ENCODE measurements at places on chromosomes 5 and 9.

DNA sequence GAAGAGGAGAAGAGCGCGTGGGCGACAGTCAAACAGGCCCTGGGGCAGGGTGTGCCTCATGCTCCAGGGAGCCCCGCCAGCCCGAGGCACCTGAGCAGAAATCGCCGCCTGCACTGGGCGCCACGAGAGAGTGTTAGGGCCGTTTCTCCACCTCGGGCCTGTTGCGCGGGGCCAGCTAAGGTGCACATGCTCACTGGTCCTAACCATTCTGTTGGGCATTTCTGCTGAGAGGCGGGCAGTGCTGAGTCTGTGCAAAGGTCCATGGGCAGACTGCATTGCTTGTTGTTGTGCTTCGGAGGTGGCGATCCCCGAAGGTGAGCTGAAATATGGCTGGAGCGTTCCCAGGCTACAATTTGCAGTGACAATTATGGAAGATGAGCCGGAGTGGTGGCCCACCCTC, 367.8 kb upstream of the SPATA31A5 start:
- DNase-seq: no peak

GRCh38 chr9:38343037-38343436, 49.5 kb upstream of the ALDH1B1 start:
- DNase-seq: no peak

- no peak for DNase-seq
These were observed 409.8 kb downstream of the MAN2A1 start for GRCh38 chr5:110099572-110099971.

- no peak for DNase-seq
These were observed 93.2 kb downstream of the MYO10 start for GRCh38 chr5:16842896-16843295.

- no peak for DNase-seq
These were observed 94.5 kb upstream of the CHD1 start for GRCh38 chr5:99023330-99023729.

DNA sequence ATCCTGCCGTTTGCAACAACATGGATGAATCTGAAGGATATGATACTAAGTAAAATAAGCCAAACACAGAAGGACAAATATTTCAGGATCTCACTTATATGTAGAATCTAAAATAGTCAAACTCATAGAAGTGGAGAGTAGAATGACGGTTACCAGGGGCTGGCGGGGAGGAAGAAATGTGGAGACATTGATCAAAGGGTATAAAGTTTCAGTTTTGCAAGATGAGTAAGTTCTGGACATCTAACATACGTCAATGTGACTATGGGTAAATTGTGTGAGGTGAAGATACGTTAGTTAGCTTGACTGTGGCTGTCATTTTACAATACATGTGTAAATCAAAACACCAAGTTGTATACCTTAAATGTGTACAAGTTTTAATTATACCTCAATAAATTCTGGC, 200.3 kb downstream of the SNX18 start:
- no peak for DNase-seq

DNA sequence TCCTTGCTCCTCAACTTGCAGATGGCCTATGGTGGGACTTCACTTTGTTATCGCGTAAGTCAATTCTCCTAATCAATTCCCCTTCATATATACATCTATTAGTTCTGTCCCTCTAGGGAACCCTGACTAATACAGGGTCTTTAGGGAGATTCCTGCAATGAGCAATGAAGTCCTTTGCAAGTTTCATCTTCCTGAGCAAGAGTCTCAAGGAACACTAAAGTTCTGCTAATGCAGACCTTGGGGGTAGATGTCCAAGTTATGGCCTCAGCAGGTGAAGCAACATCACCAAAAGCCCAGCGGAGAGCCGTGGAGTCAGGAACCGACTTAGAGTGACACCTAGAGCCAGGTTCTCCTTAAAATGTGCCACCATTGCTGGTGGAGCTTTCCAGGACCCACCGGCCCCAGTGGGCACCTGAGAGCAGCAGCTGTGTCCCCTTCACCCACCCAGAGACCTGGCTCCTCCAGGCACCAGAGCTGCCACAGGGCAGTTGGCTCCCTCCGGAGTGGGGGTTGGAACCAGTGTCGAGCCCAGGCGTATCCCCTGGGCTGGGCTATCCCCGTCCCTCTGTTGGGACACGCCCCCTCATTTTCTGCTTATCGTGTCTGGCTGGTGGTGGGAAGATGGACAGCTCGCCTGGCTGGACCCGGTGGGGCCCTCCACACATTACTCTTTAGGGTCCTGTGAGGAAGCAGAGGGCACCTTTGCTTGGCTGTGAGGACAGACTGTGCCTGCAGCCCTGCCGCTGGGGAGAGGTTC, 10.9 kb upstream of the FCN1 start:
- DNase-seq: no peak

- no peak for DNase-seq
These were observed 69.8 kb downstream of the SLCO4C1 start for GRCh38 chr5:102226321-102226720.

GRCh38 chr5:103428411-103428871, 134.1 kb downstream of the NUDT12 start:
- no peak for DNase-seq

DNA sequence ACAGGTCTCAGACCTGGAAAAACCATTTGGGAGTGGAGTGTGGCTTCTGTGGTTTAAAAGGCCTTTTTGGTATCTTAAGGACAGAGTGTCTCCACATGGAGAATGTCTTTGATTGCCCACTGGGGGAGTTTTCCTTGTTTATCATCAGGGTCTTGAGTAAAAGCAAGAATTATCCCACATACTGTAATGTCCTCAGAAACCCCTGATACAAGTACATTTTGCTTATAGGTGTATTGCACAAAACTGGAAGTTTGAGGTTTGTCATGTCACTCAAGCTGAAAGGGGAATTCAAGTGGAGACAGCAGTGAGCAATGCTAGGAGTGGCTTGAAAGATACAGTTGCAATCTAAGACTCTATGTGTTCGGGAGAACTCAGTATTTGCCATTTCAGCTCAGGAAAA, 62.7 kb upstream of the GRAMD2B start:
- DNase-seq: no peak

- no peak for DNase-seq
These were observed 20.1 kb upstream of the HSPA9 start for GRCh38 chr5:138595180-138595795.

GRCh38 chr5:109838157-109838556, 148.4 kb downstream of the MAN2A1 start:
- DNase-seq: no peak

- DNase-seq: no peak
These were observed 64.6 kb downstream of the NEURL1B start for GRCh38 chr5:172705576-172706084.

DNA sequence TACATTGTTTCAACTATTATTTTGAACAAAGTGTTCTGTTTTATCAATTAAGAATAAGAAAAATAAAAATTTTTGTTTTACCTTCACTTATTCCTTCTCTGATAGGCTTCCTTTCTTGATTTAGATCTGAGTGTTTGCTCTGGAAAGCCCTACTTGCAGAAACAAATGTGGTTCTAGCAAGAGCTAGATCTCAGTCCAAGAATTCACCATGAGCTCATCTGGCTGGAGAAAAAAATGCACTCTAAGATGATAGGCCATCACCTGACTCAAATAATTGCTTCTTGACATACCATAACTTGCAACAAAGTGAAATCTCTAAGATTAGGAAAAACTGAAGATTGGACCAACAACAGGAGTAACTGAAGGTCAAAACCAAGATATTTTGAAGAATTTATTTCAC, 6.3 kb upstream of the RLN2 start:
- DNase-seq: no peak

DNA sequence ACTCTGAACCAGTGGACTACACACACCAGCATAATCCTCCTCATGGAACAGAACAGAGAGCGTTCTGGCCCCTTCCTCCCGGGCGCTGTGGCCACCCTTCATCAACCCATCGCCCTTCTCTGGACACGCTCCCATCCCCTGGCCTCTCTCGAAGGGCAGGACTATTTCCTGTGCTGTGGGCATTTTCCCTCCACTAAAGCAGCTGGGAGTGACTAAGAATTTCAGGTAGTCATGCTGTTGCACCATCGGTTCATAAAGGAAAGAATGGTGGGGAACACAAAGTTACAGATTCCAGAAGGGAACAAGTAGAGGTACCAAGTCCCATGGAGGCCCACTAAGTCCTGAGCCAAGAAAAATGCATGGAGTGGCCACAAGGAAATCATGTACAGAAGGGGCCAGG, 68.6 kb downstream of the EPB41L4B start:
- no peak for DNase-seq

- no peak for DNase-seq
These were observed 213.3 kb upstream of the TUSC1 start for GRCh38 chr9:25891527-25891926.

GRCh38 chr5:150211156-150212030, 21.5 kb downstream of the SLC6A7 start:
- no peak for DNase-seq

GRCh38 chr5:172644266-172644665, 3.2 kb downstream of the NEURL1B start:
- no peak for DNase-seq

GRCh38 chr5:75612226-75612569, 945 bp downstream of the ANKDD1B start:
- DNase-seq: no peak

DNA sequence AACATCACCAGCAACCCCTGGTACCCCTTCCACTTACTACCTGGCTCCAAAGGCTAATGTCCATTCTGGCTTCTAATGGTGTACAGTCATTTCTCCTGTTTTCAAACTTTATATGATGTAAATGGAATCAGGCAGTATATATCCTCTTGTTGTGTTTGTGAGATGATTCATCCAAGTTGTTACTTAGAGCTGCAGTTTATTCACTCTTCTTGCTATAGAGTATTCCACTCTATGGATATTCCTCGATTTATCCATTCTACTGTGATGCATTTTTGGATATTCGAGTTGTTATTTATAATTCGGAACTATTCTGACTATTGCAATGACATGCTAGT, 32.4 kb downstream of the IRF1 start:
- no peak for DNase-seq

GRCh38 chr9:136122425-136123383, 4.0 kb upstream of the TMEM250 start:
- peak; percentile 68 for DNase-seq

DNA sequence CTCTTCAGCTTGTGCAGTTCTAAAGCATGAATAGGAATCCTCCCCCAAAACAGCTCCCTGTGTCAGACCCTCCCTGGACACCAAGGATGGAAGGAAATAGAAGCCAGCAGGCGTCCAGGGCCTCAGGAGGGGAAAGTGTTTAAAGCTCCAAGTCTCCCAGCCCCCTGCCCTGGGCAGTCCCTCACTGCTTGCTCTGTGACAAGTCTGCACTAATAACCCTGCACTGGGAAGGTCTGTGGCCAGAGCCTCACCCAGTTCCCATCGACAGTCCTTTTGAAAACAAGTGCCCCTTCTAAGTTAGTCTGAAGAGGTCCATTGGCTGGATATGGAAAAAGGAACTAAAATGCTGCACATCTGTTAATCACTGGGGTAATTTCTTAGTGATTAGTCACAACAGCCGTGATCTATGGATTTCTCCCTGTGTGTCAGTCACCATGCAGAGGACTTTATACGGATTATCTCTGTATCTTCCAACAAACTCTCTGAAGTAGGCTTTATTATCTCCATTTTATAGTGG, 195.3 kb downstream of the FBXL7 start:
- no peak for DNase-seq

DNA sequence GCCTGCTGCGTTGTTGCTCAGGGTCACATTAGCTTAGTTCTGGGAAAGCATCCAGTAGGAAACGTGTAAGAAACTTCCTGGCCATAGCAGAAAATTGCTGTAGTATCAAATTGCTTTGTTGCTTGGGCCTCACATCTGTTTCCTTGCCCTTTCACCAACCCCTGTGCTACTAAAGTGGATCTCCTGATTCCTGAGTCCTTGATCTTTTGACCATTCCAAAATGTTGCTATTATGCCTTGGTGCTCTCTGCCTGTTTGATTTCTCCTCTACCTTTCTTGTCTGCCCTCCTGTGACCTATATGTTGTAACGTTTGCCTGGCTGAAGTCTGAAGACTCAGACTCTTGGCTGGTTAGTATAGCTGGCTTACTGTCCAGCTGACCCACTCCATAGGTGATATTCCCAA, 350.5 kb downstream of the ADGRV1 start:
- no peak for DNase-seq

DNA sequence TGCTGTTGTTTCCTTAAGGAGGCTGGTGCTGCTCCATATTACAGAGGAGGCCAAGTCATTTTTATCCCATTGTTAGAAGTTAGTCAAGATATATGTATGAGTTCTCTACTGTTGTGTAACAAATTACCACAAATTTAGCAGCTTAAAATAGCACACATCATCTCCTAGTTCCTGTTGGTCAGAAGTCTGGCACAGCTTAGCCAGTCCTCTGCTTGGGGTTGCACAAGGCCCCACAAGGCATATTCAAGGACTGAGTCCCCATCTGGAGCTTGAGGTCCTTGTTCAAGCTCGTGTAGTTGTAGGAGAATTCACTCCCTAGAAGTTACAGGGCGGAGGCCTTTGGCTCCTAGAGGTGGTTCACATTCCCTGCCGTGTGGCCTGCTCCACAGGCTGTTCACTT, 14.7 kb downstream of the MTAP start:
- DNase-seq: no peak

GRCh38 chr5:16489322-16489791, 23.8 kb upstream of the ZNF622 start:
- no peak for DNase-seq

GRCh38 chr5:111735583-111736270, 21.3 kb downstream of the NREP start:
- DNase-seq: no peak

DNA sequence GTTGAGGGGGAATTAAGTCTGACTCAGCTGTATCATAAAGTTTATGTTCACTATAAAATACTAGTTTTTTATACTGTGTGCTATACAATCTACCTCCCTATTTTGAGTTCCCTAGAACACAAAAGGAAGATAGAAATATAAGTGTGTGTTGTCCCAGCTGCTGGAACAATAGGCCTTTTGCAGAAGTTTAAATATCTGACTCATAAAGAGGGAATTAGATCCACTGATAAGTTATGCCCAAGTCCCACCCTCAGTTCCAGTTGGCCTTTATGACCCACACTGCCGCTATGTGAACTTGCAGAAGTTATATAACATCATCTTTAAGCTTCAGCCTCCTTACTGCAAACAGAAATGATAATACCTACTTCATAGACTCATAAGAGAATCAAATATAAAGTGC, 88.5 kb upstream of the DAB2 start:
- no peak for DNase-seq

GRCh38 chr5:111756581-111757354, at the start of gene NREP:
Gene NREP (minus strand): TSS chr5:111757194. CDS start chr5:111755772, 1,422 bp downstream.
- no peak for DNase-seq

All from stimulated activated CD8-positive, alpha-beta memory T cell treated with anti-CD3 and anti-CD28 coated beads, Interleukin-7, amount 100 ng/mL, for 1 hour (primary cell).